ENCODE measurements at places on chromosomes 1 and 21. TPM values are rescaled to one million over a fixed set of nuclear protein-coding genes. Genes with fewer than 3 reads are reported as not detected.

- peak; percentile 52 for DNase-seq
These were observed 56.7 kb downstream of the KCNN3 start for GRCh38 chr1:154813300-154813816.

- DNase-seq: peak; percentile 96
These were observed 55.2 kb upstream of the TARBP1 start for GRCh38 chr1:234533975-234534876.

GRCh38 chr1:15403962-15404580 lies 5.6 kb upstream of the EFHD2 start:
- DNase-seq: no peak

DNA sequence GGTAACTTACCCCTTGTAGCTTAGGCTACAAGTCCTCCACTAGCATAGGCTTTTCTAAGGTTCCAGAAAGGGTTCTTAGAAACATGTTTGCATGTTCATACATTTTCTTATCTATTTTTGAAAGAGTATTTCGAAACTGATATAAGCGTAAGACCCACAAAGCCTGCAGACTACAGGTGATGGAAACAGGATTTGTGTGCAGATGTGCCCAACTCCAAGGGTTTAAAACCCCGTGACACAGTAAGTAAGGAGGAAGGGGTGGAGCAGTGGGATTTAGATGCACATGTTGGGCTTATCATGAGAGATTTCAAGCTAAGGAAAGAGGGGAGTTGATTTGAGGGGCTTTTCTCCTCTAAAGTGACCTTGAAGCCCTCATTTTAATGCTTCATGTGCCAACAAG lies 164.7 kb downstream of the LTN1 start:
- no peak for DNase-seq

DNA sequence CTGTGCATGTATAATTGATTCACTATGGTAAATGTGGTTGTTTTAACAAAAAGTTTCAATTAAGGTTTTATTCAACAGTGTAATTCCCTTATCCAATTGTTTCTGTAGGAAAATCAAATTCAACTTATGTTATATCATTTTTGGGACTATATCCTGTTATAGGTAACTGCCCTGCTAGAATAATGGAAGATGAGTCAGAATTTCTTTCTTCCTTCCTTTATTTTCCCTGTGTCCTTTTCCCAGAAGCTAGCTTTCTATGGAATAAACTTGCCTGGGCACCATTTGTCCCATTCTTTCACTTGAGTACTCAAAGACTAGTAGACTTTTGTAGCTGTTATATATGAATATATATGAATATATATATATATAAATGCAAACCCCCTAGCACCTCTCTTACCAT lies 301.3 kb downstream of the TM2D1 start:
- no peak for DNase-seq

GRCh38 chr21:14768042-14768441 lies 221.9 kb upstream of the SAMSN1 start:
- no peak for DNase-seq

DNA sequence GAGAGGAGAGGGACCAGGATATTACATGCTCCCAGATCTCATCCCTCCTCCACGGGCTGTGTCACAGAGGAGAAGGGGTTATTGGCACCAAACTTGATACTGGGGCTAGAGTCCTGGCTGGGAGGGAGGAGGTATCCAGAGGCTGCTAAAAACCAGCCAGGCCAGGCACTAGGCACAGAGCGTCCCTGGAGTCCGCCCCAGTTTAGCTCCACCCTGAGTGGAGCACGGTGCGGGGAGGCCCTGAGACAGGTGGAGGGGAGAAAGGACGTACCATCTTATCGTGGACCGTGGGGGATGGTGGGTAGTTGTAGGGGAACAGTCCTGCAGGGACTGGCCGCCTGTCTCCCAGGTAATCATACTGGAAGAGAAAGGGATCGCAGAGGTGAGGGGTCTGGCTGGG lies 42.7 kb upstream of the GOLT1A start:
- DNase-seq: no peak

DNA sequence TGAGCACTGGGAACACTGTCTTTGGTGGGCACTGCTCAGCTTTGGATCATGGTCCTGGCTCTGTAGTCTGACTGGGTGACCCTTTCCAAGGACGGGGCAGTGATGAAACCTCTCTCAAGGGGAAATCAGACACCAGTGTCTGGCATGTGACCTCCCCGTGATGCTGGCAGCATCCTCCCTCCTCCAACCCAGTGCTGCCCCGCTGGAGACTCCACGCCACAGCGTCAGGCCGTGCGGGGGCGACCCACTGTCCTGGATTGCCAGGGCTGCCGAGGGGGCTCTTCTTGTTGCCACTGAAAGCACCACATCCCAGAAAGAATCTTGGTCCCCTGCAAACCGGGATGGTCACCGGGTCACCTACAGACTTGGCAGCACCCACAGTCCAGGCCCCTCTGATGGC lies 146.4 kb upstream of the ARHGEF16 start:
- DNase-seq: no peak

DNA sequence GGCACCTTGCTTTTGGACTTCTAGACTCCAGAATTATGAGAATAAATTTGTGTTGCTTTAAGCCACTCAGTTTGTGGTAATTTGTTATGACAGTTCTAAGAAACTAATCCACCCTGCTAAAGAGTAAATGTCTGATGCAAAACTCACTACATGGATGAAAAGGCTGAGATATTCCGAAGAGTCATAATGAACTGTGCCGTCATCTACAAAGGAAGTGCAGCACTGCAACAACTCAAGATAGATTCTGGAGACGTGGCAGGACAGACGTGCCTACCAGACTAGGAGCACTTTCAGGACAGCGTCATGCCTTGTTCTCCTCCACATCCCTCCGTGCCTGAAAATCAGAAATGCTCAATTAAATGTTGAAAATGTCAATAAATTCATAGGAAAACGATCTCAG lies 24.4 kb upstream of the IRF2BP2 start:
- no peak for DNase-seq

DNA sequence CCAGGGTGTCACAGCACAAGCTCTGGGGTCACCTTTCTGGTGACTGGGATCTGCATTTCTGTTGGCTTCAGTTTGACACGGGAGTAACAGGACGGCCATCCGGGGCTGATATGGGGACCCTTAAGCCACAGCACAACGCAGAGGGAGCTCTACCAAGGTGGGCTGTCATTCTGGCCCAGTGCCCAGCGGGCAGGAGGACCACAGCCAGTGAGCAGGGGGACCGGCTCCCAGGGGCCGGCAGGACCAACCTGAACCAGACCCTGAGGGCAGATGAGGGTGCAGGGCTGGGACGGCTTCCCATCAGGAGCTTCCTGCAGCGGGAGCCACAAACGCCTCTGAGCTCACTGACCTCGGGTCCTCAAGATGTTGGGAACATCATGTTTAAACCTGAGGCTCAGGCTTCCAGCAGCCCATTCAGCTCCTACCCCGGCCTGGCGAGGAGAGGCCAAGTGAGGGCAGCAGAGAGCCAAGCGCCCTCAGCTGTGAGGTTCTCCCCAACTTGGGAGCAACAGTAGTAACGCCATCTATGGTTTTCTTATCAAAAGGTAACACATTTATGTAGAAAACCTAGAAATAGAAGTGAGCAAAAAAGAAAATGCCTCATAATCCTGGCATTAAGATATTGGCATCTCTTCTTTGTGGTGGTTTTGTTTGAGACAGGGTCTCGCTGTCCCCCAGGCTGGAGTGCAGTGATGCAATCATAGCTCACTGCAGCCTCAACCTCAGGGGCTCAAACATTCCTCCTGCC lies 26.8 kb downstream of the TMEM201 start:
- no peak for DNase-seq

DNA sequence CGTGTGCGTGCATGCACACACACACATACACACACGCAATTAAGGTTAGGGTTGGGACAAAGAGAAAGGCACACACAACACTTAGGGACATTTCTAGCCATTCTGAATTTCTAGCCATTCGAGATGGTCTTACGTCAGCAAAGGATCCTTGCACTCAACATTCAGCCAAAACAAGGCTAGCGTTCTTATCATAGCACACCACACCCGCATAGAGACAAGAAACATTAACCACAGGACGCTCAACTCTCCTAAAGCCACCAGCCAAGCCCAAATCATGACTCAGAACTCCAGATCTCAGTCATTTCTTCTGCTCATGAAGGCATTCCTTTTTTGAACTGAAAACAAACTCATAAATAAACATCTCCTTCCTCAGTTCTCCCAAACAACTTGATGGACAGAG lies 106.8 kb downstream of the LMO4 start:
- DNase-seq: no peak

GRCh38 chr1:4880626-4881025 lies 226.2 kb downstream of the AJAP1 start:
- no peak for DNase-seq

GRCh38 chr1:180002437-180002836 lies 47.8 kb downstream of the CEP350 start:
- no peak for DNase-seq

DNA sequence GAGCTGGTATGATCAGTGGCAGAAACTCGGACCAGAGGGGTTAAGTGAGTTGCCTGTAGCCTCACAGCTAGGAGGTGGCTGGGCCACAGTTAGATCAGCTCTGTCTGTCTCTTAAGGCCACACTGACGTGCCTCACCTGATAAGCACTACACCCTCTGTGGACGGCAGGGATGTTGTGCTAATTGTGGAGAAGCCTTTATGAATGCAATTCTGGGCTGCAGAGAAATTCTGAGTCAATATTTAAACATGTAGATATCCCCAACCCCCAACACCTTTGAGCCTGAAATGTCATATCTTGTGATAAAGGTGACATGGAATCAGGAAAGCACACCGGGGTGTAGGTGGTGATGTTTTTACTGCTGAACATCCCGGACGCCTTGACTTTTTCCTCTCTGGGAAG lies 88.3 kb downstream of the KCNJ6 start:
- DNase-seq: no peak

DNA sequence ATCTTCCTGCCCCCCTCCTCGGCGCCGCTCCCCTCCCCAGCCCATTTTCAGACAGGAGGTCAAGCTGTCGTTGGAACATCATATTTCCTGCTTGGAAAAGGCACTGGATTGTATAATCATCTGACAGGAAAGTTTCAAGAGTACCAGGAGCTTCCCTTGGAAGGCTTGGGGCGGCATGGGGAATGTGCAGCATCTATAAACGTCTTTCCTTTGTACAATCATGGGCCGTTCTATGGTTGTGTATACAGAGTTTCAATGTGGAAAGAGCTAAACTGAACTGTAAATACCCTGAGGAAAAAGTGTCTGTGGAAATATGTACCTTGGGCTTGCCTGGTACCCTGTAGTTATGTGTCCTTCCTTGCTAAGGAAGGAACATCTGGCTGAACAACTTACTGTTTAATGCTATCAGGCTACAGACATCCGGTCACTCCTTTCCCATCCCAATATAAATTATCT lies 368.1 kb upstream of the ADGRL2 start:
- DNase-seq: no peak

DNA sequence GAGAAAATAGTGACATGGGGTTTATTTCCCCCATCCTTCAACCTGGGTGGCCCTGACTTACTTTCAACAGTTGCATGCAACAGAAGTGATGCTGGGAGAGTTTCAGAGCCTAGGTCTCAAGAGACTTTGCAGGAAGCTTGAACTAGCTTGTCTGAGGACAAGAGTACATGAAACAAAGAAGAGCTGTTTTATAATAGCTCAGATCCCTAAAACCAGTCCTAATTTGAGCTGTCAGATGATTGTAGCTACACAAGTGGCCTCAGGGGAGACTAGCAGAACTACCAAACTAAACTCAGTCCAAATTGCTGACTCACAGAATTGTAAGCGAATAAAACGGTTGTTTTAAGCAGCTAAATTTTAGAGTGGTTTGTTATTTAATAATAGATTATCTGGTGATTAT lies 17.1 kb downstream of the RC3H1 start:
- DNase-seq: no peak

DNA sequence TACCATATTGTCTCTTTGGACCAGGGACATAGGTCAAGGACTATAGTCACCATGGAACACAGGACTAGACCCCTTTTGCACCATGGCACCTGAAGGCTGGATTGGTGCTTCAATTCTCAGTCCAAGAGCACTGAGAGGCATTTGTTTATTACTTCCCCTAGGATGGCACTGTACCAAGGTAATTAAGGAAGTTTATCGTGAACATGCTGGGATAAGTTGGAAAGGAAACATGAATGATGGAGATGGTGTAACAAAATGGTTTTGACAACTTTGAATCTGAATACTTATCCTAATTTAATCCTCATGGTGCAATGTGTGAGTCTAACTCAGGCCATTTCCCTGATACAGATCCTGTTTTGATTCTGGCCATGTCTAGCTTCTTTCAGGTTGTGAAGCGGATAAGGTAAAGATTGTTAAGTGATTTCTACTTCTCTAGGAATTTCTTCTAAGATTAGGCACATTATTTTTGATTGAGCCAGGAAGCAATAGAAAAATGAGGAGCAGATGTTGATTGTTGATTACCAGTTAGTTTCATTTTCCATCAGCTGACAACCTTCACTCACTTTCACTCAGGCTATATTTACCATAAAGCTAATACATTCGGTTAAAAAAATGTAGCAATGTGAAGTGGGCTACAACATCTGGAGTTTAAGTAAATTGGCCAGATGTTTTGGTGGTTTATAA lies 37.3 kb upstream of the SIPA1L2 start:
- no peak for DNase-seq

GRCh38 chr1:182292193-182292741 lies 99.3 kb downstream of the GLUL start:
- no peak for DNase-seq

- no peak for DNase-seq
These were observed 43.3 kb downstream of the GPR88 start for GRCh38 chr1:100581096-100581705.

- no peak for DNase-seq
These were observed 17.7 kb upstream of the RGS16 start for GRCh38 chr1:182621906-182622305.

GRCh38 chr1:160191756-160192155 lies 1.4 kb downstream of the CASQ1 start:
- DNase-seq: no peak

GRCh38 chr1:195604287-195604686 lies 1004.0 kb downstream of the KCNT2 start:
- DNase-seq: no peak

GRCh38 chr1:34684266-34684665 lies 70.6 kb upstream of the GJB5 start:
- DNase-seq: no peak

GRCh38 chr1:8031176-8031785 lies 5.2 kb upstream of the ERRFI1 start:
- DNase-seq: no peak

GRCh38 chr1:20662110-20662475 lies 924 bp upstream of the DDOST start:
- no peak for DNase-seq

GRCh38 chr1:224383218-224383617 lies 26.5 kb downstream of the CNIH4 start:
- no peak for DNase-seq

The ESPN gene
- total RNA-seq: 0.56 TPM

The CHIA gene
- not detected for total RNA-seq

The PRELP gene
- total RNA-seq: 22.9 TPM

The OSBPL9 gene
- total RNA-seq: 41.7 TPM

The NBPF6 gene
- not detected for total RNA-seq

The CFHR4 gene
- not detected for total RNA-seq

The BSND gene
- total RNA-seq: not detected

The LCE3D gene
- not detected for total RNA-seq

The SPRR2G gene
- not detected for total RNA-seq

The IVL gene
- not detected for total RNA-seq

The KCNE2 gene
- not detected for total RNA-seq

The CR1 gene
- 2.4 TPM for total RNA-seq

The LRRC7 gene
- total RNA-seq: 3.0 TPM

The S100B gene
- total RNA-seq: 5.5 TPM

The LRRC71 gene
- not detected for total RNA-seq

The TNFSF18 gene
- total RNA-seq: not detected

The TRPM2 gene
- total RNA-seq: 1.9 TPM

The RHBDL2 gene
- not detected for total RNA-seq

The DNASE2B gene
- not detected for total RNA-seq

The LAD1 gene
- total RNA-seq: 1.9 TPM

The SPATA17 gene
- 1.4 TPM for total RNA-seq

The FCGR2B gene
- 17.5 TPM for total RNA-seq
